ENCODE measurements at places on chromosomes 7 and 10. TPM values are rescaled to one million over a fixed set of nuclear protein-coding genes. Genes with fewer than 3 reads are reported as not detected.

DNA sequence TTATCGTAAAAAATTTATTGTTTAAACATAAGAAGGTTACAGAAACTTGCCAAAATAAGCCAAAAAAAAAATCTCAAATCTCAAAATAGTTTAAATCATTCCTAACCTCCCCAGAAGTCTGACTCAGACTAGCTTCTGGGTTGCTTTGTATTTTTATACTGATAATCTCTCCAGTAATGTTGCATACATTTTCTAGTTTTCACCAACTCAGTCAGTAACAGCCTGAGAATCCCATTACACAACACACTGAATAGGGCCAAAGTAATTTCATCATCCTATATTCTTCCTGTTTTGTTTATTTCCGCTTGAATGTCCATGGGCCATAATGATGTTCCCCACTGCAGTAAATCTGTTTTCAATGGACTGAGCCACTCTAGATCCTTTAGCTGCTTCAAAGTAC lies 478.5 kb downstream of the GPAM start:
- DNase-seq, result no peak

DNA sequence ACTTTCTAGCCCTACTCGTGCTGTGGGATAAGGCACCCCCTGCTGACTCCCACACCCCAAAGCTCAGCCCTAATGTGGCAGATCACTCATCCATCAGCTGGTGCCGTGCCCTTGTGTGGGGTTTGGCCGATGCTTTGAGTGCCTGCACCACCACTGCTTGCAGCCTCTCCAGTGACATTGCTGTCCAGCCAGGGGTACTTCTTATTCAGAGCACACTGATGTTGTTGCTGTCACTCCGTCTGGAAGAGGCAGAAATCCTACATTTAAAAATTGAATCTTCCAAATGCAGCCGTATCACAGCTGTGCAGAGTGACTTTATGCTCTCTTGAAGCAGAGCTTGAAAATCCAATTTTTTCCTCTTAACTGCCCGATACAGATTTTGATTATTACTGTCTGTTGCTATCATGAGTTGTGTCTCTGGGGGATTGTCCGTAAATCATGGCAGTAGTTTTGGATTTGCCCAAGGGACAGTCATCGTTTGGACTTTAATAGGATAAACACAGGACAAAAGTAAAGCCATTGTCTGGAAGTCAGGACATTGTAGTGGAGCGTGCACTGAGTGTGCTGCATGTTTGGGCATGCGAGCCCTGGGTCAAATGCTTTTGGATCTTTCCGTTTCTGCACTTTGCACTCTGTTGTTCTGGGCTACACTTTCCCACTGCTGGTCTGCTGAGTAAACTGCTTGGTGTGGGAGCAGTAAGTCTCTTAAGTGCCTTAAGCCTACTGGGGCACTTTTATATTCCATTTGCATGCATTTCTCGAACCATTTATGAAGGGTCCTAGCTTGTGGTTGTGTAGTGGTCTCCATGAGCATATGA lies 128.2 kb downstream of the DOCK1 start:
- DNase-seq, result no peak

DNA sequence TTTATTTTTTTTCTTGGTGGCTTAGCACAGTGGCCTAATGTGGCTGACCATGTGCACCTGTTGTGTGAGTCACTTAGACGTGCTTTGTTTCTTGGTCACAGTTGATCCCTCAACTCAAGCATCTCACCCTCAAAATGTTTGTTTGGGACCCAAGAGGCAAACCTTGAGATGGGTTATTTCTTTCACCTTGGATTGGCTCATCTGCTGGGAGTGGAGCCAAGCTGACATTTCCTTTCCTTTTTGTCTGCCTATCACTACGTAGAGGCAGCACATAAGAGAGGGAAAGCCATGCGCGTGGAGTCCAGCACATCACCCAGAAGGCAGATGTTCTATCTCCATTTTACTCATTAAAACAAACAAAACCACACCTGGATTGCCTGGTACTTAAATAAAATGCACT lies 6.4 kb upstream of the PRKCQ start:
- DNase-seq, result no peak

- no peak for DNase-seq
Measured at GRCh38 chr10:75234683-75235374, 928 bp downstream of the COMTD1 start.

DNA sequence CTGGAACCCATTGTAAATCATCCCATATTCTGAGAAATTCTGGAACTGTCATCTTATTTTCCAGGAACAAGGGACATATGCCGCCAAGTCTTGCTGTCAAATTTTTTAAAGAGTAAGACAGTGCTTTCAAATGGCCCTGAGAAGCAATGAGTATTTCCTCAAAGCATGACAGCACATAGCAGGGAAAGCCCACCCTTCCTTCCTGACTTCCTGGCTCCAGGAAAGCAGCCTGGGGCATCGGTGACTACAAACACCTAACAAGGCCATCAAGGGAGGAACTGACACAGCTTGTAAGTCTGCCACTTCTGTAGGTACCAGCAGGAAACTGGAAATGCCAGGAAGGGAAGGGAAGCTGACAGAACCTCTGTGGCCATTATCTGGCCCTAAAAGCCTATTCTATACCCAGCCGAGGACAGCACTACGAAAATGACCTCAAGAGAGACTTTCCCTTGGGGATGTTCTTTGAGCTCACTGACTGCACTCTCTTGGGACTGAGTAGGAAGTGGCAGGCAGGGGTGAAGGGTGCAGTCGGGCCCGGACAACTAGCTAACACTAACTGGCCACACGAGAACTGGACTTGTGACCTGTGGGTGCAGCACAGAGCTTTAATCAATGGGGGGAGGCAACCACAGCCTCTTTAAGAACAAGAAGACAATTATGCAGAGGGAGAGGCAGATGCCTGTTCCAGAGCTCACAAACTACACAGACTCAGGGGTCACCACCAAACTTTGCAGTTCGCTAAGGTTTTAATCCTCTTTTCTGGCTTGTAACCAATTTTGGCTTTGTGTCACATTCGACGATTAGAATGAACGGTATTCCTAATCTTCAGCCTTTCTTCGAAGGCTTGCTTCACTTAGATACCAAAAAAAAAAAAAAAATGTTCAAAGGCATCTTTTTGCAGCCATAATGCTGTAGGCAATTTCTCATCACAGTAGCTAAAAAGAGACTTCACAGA lies 52.0 kb downstream of the GRB10 start:
- DNase-seq, result no peak

SPDYE2B gene
- not detected for total RNA-seq

Data from glomerular endothelial cell (primary cell).